Activated CD8-positive, alpha-beta memory T cell treated with anti-CD3 and anti-CD28 coated beads for 1 hour (primary cell): ENCODE measurements at places on chromosomes 4 and X.
A peak's percentile ranks its signal among the peaks of the same experiment; 100 is the strongest.

DNA sequence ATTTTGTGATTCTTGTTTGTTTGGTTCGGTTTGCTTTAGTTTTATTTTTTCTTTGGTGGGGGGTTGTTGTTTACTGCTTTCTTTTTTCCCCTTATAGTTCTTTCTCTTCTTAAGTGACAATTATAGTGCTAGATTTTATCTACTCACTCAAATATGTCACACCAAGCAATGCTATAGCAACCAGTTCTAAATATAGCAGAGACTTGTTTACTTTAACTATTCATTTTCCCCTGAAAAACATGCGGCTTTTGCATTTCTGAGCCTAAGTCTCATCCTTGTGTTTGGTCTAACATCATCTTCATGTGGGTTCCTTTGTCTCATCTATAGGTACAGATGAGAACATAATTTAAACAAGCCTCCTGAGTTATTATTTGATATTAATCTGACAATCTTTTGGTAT is 676.6 kb downstream of the FAT4 start:
- DNase-seq, result no peak

DNA sequence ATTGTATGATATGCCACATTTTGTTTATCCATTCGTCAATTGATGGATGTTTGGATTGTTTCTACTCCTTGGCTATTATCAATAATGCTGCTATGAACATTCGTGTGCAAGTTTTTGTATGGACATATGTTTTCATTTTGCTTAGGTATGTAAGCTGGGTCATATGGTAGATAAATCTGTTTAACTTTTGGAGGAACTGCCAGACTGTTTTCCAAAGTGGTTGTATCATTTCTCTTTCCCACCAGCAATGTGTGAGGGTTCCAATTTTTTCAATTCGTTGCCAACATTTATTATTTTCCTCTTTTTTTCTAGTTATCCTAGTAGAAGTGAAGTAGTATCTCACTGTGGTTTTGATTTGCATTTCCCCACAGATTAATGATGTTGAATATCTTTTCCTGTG is 71.8 kb downstream of the DIAPH2 start:
- DNase-seq, result no peak

GRCh38 chr4:149498246-149498645 is 317.4 kb downstream of the IQCM start:
- no peak for DNase-seq

- DNase-seq, result no peak
These were observed 97.2 kb downstream of the ANXA3 start for GRCh38 chr4:78648640-78649363.

- no peak for DNase-seq
These were observed 65.6 kb downstream of the SPINK2 start for GRCh38 chr4:56755901-56756300.

GRCh38 chr4:170058826-170059225 is 30.9 kb downstream of the AADAT start:
- no peak for DNase-seq

- DNase-seq, result peak; percentile 52
These were observed 4.2 kb upstream of the ZNF157 start for GRCh38 chrX:47366041-47366722.

DNA sequence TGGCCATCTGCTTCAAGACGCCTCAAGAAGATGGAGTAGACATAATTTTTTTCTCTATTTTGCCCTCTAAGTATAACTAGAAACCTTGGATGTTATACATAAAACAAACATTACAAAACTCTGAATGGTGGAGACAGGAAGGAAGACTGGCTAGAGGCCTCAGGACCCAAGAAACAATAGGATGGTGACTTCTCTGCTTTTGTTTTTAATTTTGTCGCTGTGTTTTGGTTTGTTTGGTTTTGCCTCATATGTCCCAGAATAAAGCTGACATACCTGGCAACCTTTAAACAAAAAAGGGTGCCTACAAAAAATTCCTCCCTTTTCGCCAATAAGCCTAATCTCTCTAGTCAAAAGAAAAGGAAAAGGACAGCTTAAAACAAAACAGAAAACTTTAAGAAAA is 109.1 kb downstream of the PPP4R3C start:
- no peak for DNase-seq

DNA sequence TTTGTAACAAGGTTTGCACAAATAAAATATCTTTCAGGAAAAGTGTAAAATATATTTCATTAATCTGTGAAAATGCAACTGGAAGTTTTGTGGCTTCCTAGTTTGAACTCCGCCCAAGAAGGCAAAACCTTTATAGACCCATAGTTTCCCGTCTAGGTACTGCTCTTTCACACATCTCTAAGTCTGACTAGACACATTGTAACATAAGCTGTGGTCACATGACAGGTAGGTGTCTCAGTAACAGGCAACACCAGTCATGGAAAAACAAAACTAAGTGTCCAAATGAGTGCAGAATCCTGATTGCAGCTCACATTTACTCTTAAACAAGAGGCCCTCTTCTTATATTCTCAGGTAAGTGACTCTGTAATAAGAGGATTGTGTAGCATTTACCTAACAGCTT is 55.6 kb downstream of the SNCA start:
- DNase-seq, result no peak

DNA sequence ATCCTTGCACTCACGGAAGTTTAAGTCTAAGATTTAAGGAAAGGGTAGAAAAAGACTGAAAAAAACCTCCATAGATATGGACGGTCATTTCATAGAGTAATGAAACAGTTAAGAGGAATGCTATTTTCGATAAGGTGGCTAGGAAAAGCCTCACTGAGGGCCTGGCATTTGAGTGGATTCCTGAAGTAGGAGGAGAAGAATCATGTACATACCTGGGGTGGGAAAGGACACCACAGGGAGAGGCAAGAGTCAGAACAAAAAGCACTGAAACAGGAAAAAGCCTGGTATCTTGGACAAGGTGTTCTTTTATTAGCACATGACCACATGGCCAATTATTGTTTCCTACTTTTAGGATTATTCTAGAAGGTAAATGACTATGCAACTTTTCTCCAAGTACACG is 547.2 kb upstream of the DIPK2B start:
- DNase-seq, result no peak

DNA sequence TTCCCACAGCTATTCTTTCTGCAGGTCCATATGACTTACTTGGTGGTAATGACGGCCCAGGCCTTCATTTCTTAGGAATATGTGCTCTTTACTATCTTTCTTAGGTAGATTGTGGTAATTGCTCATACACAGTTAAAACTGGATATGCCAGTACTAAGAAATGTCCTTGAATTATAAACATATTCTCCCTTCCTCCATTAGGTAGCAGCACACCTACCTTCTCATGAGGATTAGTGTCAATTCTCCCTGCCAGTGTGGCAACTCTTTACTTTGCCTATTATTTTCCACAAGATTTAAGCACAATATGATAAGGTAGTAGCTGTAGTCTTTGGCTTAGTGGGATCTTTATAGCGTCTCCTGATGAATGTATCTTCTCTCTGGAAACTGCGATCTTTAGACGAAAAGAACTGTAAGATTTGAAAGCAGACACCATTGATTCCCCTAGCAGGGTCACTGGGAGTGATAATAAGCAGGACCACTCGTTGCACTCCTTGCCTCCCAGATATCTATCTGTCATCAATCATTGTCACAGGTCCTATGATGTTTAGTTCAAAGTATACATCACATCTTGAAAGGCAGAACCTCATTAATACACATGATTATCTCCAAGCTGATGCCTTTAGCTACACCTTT is 1240.7 kb downstream of the C4orf33 start:
- DNase-seq, result no peak

- peak; percentile 3 for DNase-seq
These were observed 522 bp downstream of the FNIP2 start for GRCh38 chr4:158769175-158769921.

GRCh38 chr4:128379860-128380259 is 92.2 kb upstream of the PGRMC2 start:
- DNase-seq, result no peak

DNA sequence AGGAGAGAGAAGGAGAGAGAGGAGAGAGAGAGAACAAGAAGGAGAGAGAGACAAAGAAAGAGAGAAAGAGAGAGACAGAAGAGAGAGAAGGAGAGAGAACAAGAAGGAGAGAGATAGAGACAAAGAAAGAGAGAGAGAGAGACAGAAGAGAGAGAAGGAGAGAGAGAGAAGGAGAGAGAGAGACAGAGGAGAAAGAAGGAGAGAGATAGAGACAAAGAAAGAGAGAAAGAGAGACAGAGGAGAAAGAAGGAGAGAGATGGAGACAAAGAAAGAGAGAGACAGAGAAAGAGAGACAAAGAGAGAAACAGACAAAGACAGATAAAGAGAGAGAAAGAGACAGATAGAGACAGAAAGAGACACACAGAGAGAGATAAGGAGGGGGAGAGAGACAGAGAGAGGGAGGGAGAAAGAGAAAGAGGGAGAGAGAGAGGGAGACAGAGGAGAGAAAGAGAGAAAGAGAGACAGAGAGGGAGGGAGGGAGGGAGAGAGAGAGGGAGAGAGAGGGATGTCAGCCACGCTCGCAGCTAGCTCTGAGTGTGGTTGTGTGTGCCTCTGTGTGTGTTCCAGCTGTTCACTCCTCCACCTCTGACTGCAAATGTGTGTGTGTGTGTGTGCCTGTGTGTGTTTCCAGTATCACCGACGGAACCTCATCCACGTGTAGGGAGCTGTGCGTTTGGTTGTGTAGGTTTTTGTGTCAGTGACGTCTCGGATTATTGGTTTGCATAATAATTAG is 105.8 kb downstream of the CRLF2 start:
- no peak for DNase-seq

DNA sequence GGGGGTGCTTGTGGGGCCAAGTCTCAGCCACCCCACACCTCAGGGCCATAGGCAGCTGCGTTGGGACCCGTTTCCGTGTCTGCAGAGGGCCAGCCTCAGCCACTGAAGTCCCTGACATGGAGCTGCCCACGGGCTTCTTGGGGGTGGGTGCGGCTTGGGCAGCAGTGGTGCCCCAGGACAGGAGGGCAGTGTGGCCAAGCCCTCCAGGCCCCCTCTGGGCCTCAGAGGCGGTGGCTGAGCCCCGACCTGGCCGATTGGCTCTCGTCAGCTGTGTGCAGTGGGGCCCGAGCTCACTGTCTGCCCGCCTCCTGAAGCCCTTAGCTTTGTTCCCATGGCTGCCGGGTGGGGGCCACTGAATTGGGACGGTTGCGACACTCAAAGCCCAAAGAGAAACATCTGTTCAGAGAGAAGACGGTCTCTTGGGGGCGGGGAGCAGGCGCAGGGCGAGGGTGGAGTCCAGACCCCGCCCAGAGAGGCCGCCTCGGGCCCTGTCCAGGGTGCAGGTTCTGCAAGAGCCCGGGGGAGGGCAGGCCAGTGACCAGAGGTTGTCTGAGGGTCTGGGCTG is 9.1 kb downstream of the FGFR3 start:
- DNase-seq, result no peak

DNA sequence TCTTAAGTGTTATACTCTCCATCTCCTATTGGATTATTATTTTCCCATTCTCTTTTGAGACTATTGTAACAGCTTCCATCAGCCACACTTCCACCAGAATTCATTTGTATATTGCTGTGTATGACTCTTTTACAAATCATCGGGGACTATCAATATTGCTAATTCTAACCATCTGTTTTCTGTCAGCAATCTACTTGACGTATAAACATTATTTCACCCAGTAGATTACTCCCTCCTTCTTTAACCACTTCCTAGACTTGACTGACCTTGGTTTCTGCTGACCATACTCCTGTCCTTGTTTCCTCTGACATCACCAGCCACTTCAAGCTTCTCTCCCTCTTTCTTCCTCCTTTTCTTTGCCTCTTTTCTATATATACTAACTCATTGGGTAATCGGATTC is 402.9 kb downstream of the PCDH18 start:
- DNase-seq, result no peak

DNA sequence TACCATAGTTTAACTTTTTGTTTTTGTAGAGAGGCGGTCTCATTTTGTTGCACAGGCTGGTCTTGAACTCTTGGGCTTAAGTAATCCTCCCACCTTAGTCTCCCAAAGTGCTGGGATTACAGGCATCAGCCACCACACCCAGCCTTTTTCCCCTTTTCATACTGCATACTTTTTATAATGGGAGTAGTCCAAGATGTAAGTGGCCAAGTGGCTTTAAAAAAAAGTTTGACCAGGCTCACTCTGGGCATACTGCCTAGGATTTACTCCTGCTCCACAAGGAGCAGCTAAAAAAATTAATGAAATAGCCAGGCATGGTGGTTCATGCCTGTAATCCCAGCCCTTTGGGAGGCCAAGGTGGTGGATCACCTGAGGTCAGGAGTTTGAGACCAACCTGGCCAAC is 6.0 kb downstream of the GRSF1 start:
- DNase-seq, result no peak

GRCh38 chr4:168839758-168840391 is 170.2 kb downstream of the CBR4 start:
- DNase-seq, result no peak
